Tongue (tissue), 3 donors: ENCODE measurements at places on chromosomes 1 and 21. TPM values are rescaled to one million over a fixed set of nuclear protein-coding genes. Genes with fewer than 3 reads are reported as not detected.

GRCh38 chr1:235951661-235952060, 85.0 kb upstream of the LYST start:
- DNase-seq, result no peak

DNA sequence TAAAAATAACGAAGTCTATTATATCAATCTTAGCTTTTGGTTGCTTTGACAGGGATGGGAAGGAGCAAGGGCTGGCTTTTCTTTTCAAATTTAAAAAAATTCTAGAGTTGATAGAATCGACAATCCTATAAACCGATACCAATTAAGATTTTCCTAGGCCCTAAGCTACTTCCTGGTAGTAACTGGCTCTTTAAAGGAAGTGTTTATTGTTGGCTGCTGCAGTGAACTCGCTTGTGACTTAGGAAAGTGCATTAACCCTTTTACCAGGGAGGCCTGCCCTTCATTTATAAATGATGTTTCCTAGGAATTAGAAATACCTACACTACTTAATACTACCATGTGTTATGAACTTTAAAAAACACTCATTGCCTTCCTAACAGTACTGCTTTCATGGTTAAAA, 33.2 kb downstream of the ATP5PF start:
- DNase-seq, result no peak

GRCh38 chr1:204042516-204042915, 30.4 kb upstream of the SOX13 start:
- no peak for DNase-seq

DNA sequence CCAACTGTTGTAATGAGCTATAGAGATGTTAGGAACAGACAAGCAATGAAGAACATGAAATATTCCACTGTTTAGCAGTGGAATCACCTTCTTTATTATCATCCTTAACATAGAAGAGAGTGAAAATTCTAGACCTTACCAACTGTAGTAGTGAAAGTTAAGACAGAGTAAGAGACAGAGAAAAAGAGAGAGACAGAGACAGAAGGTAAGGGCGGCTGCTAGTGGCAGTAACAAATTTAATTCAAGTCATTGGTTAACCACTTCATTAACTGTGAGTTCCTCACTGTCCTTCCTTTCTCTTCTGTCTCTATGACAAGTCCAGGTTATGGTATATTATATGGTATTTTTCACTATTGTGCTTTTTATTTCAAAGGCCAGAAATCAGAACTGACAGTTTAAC, 355.7 kb upstream of the ESRRG start:
- DNase-seq, result no peak

GRCh38 chr1:214801191-214801590, 198.2 kb downstream of the CENPF start:
- DNase-seq, result no peak

The RAB7B gene
- 10.7 TPM for total RNA-seq

The WDR3 gene
- 19.6 TPM for total RNA-seq

The SPRR5 gene
- total RNA-seq, result not detected
